NCI-H1105 (cell line): ENCODE measurements at places on chromosomes 7 and 10.

DNA sequence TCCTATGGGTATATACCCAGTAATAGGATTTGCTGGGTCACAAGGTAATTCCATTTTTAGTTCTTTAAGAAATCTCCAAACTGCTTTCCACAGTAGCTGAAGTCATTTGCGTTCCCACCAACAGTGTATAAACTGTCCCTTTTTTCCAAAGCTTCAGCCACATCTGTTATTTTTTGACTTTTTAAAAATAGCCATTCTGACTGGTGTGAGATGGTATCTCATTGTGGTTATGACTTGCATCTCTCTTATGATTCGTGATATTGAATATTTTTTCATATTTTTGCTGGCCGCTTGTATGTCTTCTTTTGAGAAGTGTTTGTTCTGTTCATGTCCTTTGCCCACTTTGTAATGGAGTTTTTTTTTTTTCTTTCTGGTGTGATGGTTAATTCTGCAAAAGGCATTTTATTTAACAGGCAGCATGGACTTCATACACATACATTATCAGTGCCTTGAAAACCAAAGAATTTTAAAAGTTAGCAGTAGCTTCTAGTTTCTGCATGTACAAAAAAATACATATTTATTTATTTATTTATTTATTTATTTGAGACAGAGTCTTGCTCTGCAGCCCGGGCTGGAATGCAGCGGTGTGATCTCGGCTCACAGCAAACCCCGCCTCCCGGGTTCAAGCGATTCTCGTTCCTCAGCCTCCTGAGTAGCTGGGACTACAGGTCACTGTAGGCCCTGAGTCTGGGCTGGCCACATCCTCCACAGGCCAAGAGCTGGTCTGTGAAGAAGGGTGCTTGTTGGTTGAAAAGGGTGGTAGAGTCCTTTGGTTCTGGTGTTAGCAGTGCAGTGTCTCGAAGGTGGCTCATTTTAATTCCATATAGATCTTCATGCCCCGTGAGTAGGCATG lies 32.3 kb downstream of the AGR3 start:
- no peak for DNase-seq

DNA sequence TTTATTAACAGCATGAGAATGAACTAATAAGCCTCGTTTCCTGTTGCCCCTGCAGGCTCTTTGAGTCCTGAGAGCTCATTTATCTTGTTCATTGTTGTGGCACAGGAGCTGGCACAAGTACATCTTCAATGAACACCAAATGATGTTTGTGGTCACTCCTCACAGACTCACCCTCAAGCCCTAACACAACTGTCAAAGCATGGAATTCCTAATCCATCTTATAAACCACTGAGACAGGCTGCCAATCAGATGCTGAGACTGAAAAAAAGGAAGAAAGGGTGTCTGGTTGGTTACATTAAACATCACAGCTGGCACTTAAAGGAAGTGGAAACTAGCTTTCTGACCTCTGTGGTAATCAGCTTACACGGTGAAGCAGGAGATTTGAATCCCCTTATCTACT lies 7.7 kb upstream of the CCDC172 start:
- no peak for DNase-seq

DNA sequence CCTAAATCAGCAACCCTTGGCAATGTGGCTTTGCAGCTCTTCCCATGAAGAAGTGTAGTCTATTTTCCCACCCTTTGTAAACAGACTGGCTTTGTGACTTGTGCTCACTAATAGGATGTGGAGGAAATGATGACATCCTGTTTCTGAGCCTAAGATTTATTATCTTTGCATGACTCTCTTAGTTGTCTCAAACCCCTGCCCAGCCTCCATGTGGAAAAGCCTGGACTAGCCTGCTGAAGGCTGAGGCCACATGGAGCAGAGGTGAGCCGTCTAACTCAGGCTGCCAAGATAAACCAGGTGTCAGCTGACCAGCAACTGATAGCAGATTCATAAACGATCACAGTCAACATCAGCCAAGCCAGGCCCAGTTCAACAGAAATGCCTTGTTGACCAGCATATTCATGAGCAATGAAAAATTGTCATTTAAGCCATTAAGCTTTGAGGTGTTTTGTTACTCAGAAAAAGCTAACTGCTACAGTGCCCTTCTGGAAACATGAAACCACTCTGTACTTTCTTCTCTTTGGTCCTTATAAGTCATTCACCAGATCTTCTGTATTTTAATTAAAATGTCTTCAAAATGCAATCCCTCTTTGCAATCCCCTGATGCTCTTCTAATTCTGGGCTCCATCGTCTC lies 586.3 kb upstream of the ANKRD30A start:
- DNase-seq: no peak

DNA sequence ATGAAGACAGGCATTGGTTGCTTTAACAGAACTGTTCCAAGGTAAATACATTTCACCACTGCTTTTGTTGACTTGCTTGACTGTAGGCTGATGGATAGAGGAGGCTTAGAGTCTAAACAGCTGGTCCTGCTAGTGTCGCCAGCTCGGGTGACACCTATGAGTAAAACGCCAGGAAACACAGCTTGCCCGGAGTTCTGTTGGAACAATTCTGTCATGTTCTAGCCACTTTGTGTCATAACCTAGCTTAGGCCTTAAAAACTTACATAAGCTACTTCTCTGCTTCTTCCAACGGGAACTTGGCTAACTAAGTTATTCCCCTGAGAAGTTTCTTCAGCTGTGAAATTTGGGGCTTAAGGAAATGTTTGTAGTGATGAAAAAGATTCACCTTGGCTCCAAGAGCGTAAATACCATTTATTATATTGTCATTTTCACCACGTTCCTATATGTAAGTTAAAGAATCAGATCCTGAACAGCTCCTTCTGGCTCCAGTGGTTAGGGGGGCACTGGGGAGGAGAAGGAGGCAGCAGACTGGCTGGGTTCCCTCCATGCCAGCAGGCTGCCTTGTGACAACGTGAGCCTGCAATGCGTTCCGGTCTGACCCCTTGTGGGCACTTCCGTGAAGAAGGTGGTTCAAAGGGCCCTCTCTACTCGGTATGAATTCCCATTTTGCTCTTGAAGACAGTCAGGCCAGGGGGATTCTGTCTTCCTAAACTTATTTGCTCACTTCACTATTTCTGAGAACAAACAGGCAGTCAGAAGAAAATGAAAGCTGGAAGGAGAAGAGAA lies 253.2 kb downstream of the BMPER start:
- DNase-seq: no peak

GRCh38 chr10:29089091-29089490 lies 199.8 kb upstream of the LYZL1 start:
- no peak for DNase-seq

GRCh38 chr10:131496351-131497052 lies 185.0 kb upstream of the TCERG1L start:
- no peak for DNase-seq

GRCh38 chr10:124994573-124995473 lies 52.9 kb downstream of the ZRANB1 start:
- no peak for DNase-seq
